Osteoblast (primary cell): ENCODE measurements at places on chromosomes 13 and 19. TPM values are rescaled to one million over a fixed set of nuclear protein-coding genes. Genes with fewer than 3 reads are reported as not detected.

CACNG7 gene
- not detected in 2 replicates for total RNA-seq

PLPP2 gene
- 1.1 and 1.5 TPM in 2 replicates for total RNA-seq

NLRP7 gene
- total RNA-seq: not detected in 2 replicates

DACT3 gene
- 1.8 and 3.5 TPM in 2 replicates for total RNA-seq

- no peak overlapping the region for H3K4me3 ChIP-seq
- no peaks in the 10 kb centered on the region for H3K27me3 ChIP-seq
- DNase-seq: no peak
- no peaks in the 10 kb centered on the region for H3K36me3 ChIP-seq
These were observed 733.5 kb upstream of the SGCG start for GRCh38 chr13:22447132-22447886.

GRCh38 chr13:50318887-50319286 is 303.6 kb downstream of the KCNRG start:
- no peak overlapping the region for H3K27ac ChIP-seq
- H3K4me1 ChIP-seq: peaks cover 18% of the 10 kb centered on the region
- H3K36me3 ChIP-seq: no peaks in the 10 kb centered on the region
- no peak overlapping the region for H3K4me3 ChIP-seq

DNA sequence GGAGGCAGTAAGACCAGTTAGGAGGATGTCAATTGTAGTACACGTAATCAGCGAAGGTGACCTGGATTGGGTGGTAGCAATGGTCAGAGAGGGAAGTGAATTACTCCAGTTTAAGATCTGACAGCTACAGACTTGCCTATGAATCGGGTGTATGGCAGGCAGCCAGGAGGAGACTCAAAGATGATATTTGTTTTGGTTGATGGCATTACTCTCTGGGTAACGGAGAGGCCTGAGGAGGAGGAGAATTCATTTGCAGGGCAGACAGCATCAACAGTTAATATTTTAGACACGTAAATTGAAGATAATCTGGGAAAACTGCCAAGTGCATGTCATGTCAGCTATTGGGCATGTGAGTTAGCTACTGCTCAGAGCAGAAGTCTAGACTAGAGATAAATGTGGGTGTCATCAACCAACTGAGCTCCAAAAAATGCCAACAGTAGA is 109.2 kb downstream of the SGCG start:
- no peaks in the 10 kb centered on the region for H3K36me3 ChIP-seq
- no peak overlapping the region for H3K27ac ChIP-seq
- no peak overlapping the region for H3K4me3 ChIP-seq
- H3K4me1 ChIP-seq: peaks cover 12% of the 10 kb centered on the region

- no peaks in the 10 kb centered on the region for H3K27me3 ChIP-seq
- H3K4me3 ChIP-seq: no peak overlapping the region
- H3K27ac ChIP-seq: peak overlapping the region; percentile 71
- peaks cover under 1% of the 10 kb centered on the region for H3K36me3 ChIP-seq
These were observed 2.9 kb upstream of the CCDC9 start for GRCh38 chr19:47253467-47253881.

- no peak for DNase-seq
- H3K4me1 ChIP-seq: no peaks in the 10 kb centered on the region
- no peaks in the 10 kb centered on the region for H3K27me3 ChIP-seq
- H3K4me3 ChIP-seq: no peak overlapping the region
These were observed 357.4 kb downstream of the TDRD3 start for GRCh38 chr13:60754211-60755090.

DNA sequence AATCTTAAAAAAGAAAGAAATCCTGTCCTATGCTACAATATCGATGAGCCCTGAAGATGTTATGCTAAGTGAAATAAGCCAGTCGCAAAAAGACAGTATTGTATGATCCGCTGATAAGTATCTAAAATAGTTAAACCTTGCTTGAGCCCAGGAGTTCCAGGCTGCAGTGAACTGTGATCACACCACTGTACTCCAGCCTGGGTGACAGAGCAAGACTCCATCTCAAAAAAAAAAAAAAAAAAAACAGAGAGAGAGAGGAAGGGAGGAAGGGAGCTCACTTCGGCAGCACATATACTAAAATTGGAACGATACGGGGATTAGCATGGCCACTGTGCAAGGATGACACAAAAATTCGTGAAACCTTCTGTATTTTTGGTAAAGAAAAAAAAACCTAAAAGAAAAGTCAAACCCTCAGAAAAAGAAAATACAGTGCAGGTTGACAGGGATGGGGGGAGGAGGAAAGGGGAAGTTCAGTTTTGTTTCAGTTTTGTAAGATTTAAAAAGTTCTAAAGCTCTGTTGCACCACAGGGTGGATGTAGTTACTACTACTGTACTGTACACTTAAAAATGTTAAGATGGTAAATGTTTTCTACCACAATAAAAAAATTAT is 8.4 kb downstream of the CLASRP start:
- DNase-seq: no peak
- H3K4me3 ChIP-seq: no peak overlapping the region
- no peaks in the 10 kb centered on the region for H3K27me3 ChIP-seq
- H3K27ac ChIP-seq: no peak overlapping the region
- H3K36me3 ChIP-seq: peaks cover 39% of the 10 kb centered on the region

DNA sequence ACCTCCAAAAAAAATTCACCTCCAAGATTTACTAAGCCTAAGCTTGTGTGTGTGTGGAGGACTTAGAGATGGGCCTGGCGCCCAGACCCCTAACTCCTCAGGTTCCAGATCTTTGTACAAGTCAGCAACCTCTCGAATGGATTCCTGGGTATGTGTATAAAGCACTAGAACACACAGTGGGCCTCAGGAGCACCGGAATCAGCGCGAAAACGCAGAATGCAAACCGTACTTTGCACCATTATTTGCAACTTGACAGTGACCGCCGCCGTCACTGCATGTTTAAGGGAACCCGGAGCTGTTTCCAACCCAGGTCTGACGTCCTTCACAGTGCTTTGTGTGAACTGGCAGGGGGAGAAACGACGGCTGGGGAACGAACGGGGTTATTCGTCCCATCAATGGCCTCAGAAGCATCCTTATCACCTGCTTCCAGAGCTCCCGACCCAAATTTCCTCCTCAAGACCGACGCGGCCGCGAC is 688 bp downstream of the ZNF606 start:
- H3K27me3 ChIP-seq: no peaks in the 10 kb centered on the region
- peak; percentile 74 for DNase-seq
- peaks cover 7% of the 10 kb centered on the region for H3K4me1 ChIP-seq
- H3K36me3 ChIP-seq: peaks cover 60% of the 10 kb centered on the region

- no peak for DNase-seq
- no peak overlapping the region for H3K27ac ChIP-seq
- H3K4me1 ChIP-seq: no peaks in the 10 kb centered on the region
- H3K36me3 ChIP-seq: no peaks in the 10 kb centered on the region
These were observed 150.6 kb downstream of the LHFPL6 start for GRCh38 chr13:39452417-39452816.
